ENCODE measurements at places on chromosomes 1 and 21. TPM values are rescaled to one million over a fixed set of nuclear protein-coding genes. Genes with fewer than 3 reads are reported as not detected.

INAVA gene
- not detected for total RNA-seq

LZIC gene
- 47.2 TPM for total RNA-seq

S100A3 gene
- 0.79 TPM for total RNA-seq

CCDC181 gene
- 2.1 TPM for total RNA-seq

TRAPPC10 gene
- 34.0 TPM for total RNA-seq

KCNH1 gene
- under 0.01 TPM for total RNA-seq

CELA2A gene
- total RNA-seq = not detected

SPAG17 gene
- total RNA-seq = not detected

PTPRF gene
- total RNA-seq = 139 TPM

KCNC4 gene
- 13.6 TPM for total RNA-seq

HES5 gene
- not detected for total RNA-seq

C1orf87 gene
- total RNA-seq = not detected

PEF1 gene
- total RNA-seq = 63.0 TPM

ADORA1 gene
- total RNA-seq = not detected

MED8 gene
- 41.1 TPM for total RNA-seq

CELA2B gene
- total RNA-seq = not detected

MMEL1 gene
- 1.1 TPM for total RNA-seq

MCOLN3 gene
- not detected for total RNA-seq

C1orf94 gene
- total RNA-seq = not detected

PKLR gene
- not detected for total RNA-seq

HAX1 gene
- total RNA-seq = 102 TPM

ADAMTS5 gene
- total RNA-seq = 0.07 TPM

LRRC39 gene
- total RNA-seq = 0.43 TPM

All from thoracic aorta endothelial cell (primary cell).